Smooth muscle cell of the brain vasculature (primary cell): ENCODE measurements at places on chromosomes 4 and X.

GRCh38 chrX:83008415-83008814, 499.7 kb upstream of the POU3F4 start:
- no peak for DNase-seq

GRCh38 chrX:2487366-2487765, 13.4 kb downstream of the DHRSX start:
- DNase-seq = no peak

DNA sequence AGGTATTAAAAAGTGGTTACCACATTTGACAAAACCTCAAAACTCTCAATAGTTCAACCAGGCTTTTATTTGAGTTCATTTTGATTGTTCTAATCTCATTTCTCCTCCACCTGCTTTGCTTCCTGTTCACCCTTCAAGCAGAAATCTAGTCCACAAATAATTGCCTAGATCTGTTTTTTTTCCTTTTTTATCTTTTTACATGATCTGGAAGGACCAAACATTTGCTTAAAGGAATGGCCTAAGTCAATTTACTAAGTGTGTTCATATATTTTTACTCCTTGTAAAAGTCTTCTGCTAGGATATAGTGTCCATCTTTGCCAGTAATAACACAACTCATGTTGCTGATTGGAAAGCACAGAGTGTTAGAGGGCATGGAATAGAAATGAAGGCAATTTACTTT, 26.2 kb upstream of the VEGFD start:
- no peak for DNase-seq

- no peak for DNase-seq
Observed at GRCh38 chr4:125283707-125284279, 31.0 kb upstream of the FAT4 start.

- no peak for DNase-seq
Observed at GRCh38 chr4:175622887-175623286, 189.2 kb downstream of the GPM6A start.

DNA sequence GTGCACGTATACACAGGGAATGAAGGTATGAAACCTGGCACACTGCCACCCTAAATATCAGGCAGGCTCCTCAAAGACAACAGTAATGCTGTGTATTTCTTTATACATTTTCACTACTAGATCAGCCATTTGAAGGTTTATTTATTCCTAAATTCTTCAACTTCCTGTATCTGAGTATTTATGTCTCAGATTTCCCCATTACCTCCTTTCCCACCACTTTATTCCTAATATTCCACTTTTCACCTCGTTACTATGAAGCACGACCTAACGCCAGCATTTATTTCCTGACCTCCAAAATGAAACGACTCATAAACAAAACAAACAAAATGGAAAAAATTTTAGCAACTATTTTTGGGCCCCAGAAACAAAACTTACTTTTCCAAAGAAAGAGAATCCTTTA, 69.6 kb downstream of the MAML3 start:
- DNase-seq = no peak

DNA sequence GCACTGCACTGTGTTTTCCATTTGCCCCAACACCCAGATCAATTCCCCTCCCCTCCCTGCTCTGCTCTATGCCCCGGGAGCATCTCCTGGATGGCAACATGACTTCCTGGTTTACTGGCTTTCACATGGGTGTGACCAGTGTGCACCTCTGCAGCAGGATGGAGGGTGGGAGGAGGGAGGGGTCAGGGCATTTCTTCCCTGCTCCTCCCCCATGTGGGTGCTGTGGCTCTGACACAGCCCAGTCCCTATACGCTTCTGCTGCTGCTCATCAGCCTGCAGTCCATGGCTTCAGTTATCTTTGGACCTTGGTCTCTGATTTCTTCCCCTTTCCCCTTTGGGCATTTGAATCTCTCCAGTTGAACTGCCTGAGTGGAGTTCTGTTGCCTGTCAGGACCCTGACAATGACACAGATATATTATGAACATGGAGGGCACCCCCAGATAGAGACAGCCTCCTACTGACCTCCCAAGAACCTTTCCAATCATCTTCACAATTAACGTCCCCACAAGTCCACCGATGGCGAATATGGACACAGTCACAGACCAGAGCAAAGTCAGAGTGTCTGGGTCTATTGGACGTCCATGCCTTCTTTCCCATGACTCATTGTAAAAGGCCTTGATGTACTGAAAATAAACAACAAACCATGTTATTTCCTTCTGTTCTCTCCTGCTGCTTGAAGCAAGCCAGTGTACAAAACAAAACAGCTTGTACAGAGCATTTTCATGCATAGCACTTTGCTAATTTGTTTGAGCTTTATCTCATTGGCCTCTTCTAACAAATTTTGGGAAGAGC, 24.8 kb downstream of the SLC2A9 start:
- DNase-seq = no peak

DNA sequence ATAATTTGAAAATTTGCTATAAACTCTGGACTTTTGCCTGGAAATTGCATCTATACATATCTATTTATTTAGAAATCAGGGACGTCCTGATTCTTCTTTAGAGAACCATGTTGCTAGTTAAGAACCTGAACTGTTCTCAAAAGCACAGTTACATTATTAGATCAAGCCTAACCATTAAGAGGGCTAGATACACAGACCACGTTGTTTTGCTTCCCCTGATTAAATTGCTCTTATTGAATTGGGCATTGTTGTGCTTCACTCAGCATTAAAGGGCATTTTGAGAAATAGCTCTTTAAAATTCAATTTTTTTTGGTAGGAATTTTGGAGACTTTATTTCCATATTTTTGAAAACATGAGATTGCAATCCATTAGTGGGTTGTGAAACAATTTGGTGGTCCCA, 44.4 kb downstream of the FIP1L1 start:
- DNase-seq = no peak

- no peak for DNase-seq
Observed at GRCh38 chr4:106694232-106694631, 325.7 kb upstream of the GIMD1 start.

DNA sequence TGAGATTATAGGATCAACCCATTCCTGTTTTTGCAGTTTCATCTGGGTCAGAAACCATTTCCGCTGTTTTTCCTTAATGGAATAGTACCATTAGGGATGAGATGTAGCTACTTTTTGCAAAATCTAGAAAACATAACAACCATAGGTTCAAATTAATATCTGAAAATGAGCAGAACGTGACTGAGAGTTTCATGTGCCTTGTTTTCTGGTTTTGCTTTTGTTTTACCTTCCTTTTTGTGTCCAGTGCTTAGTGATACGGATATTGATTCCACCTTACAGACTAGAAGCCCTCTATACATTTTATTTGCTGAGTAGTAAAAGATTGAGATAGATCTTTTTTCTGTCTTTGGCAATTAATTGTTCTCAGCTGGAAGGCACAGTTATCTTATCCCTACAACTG, 46.5 kb downstream of the SNX25 start:
- no peak for DNase-seq

- DNase-seq = no peak
Observed at GRCh38 chr4:145097331-145097820, 620 bp downstream of the ANAPC10 start.

- DNase-seq = no peak
Observed at GRCh38 chr4:172708184-172708583, 460.4 kb upstream of the GALNT7 start.

DNA sequence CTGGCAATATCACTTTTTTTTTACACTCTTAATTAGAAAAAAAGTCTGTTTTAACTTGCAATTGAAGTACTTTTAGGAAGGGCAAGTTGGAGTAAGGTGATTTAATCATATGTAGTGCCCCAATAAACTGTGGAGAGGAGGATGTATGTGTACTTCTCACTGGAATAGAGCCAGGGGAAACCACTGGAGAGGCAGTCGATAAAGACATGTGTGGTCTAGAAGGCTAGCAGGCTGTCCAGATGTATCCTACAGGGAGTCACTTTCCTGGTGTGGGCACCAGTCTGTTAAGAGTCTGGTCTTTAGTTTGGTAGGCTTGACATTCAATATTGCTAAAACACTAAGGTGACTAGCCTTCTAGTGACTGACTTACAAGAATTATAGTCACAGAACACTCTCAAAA, 9.6 kb upstream of the SGMS2 start:
- no peak for DNase-seq

GRCh38 chr4:145881576-145881975, 57.0 kb downstream of the ZNF827 start:
- DNase-seq = no peak

- DNase-seq = peak; percentile 65
Observed at GRCh38 chrX:72126539-72127140, 5.1 kb downstream of the RTL5 start.
